ENCODE measurements at places on chromosomes 1 and 21. TPM values are rescaled to one million over a fixed set of nuclear protein-coding genes. Genes with fewer than 3 reads are reported as not detected.

The PTPN22 gene
- total RNA-seq = 0.55 TPM

The LIPI gene
- not detected for total RNA-seq

The JUN gene
- 58.1 TPM for total RNA-seq

The AGMAT gene
- 0.83 TPM for total RNA-seq

The HPCAL4 gene
- not detected for total RNA-seq

Measured in smooth muscle cell of bladder (primary cell).